Osteoblast (primary cell): ENCODE measurements at places on chromosomes 3 and 15. TPM values are rescaled to one million over a fixed set of nuclear protein-coding genes. Genes with fewer than 3 reads are reported as not detected.
A peak's percentile ranks its signal among the peaks of the same experiment; 100 is the strongest.

DNA sequence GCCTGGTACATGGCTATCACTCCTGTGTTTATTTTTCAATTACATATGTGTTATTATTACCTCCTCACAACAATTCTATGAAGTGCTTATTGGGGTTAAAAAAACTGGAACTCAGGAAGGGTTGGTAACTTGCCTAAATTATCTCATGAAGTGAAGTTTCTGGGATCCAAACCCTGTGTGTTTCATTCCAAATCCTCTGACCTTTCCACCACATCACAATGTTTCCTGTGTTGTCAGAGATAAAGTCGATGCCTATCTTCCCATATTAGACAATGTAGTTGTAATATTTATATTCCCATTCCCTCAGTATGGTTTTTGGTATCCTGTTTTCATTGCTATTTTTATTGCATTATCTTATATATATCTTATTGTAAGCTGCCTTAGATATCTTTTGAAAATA is 269.1 kb upstream of the CFAP20DC start:
- DNase-seq: no peak

- DNase-seq: no peak
Measured at GRCh38 chr3:112557976-112558375, 3.8 kb downstream of the ATG3 start.

DNA sequence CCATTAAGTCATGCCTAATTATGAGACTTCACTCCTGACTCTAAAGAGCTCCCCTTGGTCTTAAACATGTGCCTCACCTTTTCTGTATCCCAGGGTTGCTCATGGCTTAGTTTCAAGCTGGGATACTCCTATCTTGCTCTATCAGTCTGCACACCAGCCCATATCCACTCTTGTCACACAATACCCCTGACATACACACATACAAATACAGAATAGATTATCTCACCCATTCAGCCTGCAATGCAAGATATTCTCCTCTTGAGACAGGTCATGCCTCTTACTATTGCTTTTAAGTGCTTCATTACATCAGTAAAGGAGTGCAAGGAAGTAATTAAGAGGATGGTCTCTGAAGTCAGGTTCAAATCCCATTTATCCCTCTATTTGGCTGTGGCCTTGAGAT is 587.3 kb downstream of the IGSF11 start:
- DNase-seq: no peak

- no peak for DNase-seq
Measured at GRCh38 chr3:30040126-30040525, 566.3 kb upstream of the TGFBR2 start.

GRCh38 chr15:29115093-29115991 is 154.3 kb downstream of the NSMCE3 start:
- no peak for DNase-seq

GRCh38 chr3:169158379-169158778 is 505.1 kb downstream of the MECOM start:
- DNase-seq: no peak

GRCh38 chr3:71530903-71531530 is 52.5 kb downstream of the FOXP1 start:
- DNase-seq: no peak

Gene CNTN6
- total RNA-seq: under 0.01 TPM in 1 of 2 replicates, not detected in the other

GRCh38 chr3:73072634-73073033 is 11.2 kb downstream of the EBLN2 start:
- no peak for DNase-seq

- DNase-seq: peak; percentile 17
Measured at GRCh38 chr15:58393241-58393662, 38.5 kb upstream of the LIPC start.

DNA sequence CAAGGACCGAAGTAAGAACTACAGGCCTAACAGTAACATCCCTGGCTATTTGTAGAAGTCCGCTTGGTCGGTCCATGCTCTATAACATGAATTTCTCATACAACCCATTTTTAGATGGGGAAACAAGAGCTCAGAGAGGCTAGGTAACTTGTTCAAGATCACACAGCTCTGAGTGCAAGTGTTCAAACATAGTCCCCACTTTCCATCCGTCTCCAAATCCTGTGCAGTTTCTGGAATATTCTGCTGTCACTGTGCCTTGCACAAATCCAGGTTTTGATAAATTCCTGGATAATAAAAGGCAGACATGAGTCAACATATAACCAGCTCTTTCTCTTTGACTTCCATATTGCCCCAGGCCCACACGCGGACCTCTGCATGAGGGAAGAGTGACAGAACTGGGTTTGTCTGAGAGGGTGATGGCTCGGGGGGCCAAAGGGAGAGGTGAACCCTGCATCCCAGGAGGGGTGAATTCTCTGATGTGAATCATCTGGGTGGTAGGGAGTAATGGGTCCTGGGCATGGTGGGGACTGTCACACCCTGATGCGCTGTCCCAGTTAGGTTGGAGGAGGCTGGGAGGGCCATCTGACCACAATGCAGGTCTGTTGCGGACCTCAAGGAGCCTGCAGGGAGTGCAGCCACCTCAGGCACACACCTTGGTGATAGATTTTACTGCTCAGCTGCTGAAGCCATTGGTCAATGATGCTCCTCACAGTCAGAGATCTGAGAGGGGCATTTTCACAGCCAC is 162.2 kb downstream of the SMAD6 start:
- no peak for DNase-seq

Gene CCNB2
- 6.5 and 8.0 TPM in 2 replicates for total RNA-seq

DNA sequence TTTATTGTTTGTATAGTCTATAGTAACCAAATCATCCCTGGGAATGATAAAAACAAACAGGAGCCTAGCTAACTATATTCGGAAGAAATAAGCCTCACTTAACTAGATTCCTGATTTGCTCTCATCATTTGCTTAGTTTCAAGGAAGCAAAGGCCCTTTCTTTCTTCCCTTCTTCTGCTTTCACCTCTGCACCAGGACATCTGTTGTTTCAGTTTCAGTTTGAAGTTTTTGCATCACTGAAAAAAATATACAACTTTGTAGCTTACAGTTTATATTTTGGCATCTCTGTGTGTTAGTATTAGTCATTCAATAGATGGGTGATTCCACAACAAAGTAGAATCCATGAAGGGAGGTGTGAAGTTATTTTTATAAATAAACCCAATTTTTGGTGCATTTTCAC is 113.6 kb upstream of the SNTN start:
- DNase-seq: no peak

Gene CHL1
- 3.6 and 10.3 TPM in 2 replicates for total RNA-seq

- DNase-seq: no peak
Measured at GRCh38 chr3:57586778-57587177, 10.4 kb downstream of the ARF4 start.

DNA sequence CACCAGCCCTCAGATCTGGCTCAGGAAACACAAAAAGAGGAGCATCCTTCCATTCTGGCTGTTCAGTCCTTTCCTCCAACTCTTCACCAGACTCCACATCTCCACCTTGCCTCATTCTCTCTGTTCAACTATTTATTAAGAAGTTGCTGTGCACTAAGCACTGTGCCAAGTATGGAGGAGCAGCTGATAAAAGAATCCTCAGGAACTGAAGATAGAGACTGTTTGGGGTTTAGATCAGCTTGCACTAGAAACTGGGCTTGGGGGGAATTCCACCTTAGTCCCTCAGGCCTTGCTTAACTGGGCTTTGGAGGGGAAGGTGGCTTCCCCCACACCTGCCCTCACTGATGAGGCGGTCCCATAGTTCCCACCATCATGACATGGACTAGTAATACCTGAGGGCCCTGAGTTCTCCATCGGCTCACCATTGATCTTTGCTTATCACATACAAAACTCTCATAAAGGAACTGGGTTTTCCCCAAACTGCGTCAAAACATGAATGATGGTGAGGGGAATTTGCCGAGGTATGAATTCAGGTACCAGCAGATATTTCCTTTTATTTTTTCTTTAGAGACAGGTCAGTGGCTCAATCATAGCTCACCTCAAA is 1.7 kb upstream of the CCR8 start:
- no peak for DNase-seq

- no peak for DNase-seq
Measured at GRCh38 chr3:122989856-122990575, 37.5 kb downstream of the SEMA5B start.

DNA sequence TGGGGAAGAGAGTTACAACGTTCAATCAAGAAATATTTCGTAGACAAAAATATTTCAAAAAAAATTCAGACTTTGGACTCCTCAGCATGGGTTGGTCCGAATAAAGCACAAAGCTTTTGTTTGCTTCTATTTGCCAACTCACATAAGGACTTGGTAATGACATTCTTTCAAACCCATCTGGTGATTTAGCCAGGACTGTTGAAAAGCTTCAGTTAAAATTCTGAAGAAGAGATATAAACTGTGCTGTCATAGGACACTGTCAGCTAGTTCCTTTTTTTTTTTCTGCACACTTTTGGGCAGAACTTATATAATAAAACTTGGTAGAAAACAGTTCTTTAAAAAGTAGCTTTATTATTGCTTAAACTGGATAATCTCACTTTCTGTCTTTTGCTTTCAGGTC is 660.8 kb upstream of the SGO1 start:
- no peak for DNase-seq

Gene MYO5C
- total RNA-seq: under 0.01 TPM in 2 replicates

GRCh38 chr3:122307976-122308375 is 17.1 kb upstream of the CSTA start:
- no peak for DNase-seq

DNA sequence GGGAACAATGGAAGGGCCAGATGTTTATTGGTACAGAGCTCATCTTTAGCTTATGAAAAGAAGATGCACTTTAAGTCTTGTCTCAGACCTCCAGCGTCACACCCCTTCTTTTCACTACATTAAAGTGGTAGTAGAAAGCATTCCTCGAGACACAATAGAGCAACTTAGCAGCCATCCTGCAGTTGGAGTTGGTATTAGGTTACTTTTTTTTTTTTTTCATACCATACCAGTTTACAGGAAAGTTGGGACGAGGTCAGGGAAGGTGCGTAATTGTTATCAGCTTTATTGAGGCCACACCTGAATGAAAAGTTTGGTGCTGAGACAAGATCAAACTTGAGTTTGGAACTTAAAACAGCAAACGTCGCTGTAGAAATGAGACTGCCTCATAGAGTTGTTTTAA is 203.8 kb downstream of the SOX2 start:
- no peak for DNase-seq
